ENCODE measurements at places on chromosomes 12 and 14.

- DNase-seq, result no peak
Observed at GRCh38 chr14:36507847-36508417, 12.1 kb downstream of the NKX2-1 start.

- DNase-seq, result no peak
Observed at GRCh38 chr12:4275870-4276301, 2.3 kb downstream of the CCND2 start.

DNA sequence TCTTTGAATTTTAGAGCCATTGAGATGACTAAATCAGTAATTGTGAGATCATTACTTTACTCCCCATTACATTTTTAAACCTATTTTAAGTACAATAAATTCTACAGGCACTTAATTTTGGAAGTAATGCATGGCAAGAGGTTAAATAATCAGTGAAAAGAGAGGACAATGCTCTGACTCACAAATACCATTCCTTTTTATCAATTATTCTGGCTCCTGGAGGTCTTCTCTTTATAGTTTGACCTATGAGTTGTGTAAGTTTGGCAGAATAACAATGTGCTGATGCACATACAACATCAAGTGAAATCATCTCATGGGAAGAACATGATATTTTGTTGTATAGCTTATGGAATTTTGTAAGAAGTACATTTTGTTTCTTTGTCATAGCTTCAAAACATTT, 166.7 kb downstream of the TMTC3 start:
- no peak for DNase-seq

- no peak for DNase-seq
Observed at GRCh38 chr12:40971911-40972310, 216.2 kb upstream of the PDZRN4 start.

DNA sequence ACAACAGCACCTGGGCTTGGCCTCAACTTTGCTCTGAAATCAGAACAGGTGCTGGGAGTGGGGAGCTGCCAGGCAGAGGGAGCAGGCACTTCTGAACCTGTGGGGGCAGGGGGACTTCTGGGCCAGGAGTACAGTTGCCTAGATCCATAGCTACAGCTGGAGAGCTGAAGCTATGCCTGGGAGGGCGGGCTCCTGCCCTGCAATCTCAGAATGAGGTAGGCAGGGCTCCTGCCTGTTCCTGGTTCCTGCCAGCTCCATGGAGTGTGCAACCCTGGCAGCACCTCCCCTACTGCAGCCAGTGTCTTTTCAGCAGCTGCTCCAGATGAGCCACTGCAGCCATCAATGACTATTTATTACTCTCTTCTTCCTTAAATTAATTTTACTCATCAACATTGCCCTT, 62.1 kb upstream of the NAV3 start:
- no peak for DNase-seq

- no peak for DNase-seq
Observed at GRCh38 chr12:1845427-1845826, 25.1 kb downstream of the LRTM2 start.

DNA sequence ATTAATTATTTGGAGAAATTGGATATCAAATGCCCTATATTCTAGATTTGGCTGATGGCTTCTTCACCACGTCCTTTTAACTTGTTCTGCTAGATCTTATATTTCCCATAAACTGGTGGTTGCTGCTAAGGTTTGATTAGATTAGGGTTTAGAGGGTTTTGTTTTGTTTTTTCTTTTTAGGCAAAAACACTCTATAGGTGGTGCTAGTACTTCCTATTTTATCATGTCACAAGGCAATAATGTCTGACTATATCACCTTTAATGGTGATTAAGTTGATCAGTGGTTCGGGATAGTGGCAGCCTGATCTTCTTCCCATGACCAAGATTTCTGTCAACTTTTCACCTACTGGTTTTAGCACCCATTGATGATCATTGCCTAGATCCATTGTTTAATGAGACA, 455.1 kb downstream of the RAD51B start:
- no peak for DNase-seq

DNA sequence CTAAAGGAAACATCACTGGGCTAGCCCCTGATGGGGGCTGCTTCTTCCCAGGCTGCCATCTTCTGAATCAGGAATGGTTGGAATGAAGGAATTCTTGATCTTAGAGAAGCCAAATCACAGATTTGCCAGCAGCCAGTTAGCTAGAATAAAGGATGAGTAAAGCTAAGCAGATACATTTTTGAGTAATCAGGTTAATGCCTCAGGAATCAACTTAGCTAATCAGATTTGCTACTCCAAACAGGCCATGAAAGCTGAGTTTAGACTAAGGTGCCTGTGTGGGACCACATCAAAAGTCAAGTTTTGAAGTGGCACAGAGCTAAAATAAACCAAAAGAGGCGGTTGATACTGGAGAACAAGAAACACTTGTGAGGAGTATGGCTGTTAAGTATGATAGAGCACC, 28.8 kb upstream of the LMO3 start:
- no peak for DNase-seq

DNA sequence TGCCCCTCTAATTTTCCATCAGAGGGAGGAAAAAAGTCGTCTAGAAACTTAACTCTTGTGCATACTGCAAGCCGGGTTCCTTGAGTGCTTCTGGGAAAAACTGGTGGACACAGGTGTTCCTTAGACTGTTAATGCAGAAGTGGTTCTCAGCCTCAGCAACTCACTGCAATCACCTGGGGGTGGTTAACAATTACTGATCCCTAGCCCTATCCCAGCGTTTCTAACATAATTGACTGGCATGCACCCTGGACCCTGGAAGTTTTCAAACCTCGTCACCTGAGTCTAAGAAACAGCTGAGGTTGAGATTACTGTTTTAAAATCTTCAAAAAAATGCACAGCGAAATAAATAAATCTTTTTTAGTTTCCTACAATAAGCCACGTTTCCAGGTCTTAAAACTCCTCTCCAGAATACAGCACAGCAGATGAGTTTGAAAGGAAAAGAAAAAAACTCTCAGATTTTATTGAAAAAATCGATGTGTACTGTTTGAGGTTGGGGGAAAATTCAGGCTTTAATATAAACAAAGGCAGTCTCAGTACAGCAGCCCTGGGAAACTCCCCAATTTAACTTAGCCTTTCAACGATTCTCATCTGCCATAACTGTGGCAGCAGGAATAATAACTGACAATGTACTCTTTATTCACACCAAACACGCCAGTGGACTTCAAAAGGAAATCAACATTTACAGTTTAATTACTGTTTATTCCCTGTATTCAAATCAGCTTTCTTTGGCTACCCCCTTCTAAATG, 45.4 kb downstream of the PHLDA1 start:
- no peak for DNase-seq

DNA sequence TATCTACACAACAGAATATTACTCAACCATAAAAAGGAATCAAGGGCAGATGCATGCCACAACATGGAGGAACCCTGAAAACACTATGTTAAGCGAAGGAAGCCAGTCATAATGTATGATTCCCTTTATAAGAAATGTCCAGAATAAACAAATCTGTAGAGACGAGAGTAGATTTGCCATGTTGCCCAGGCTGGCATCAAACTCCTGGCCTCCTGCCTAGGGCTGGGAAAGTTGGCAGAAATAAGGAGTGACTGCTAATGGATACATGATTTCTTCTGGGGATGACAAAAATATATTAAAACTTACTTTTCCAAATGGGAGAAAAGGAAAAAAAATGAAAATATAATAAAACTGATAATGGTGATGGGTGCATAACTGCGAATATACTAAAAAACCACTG, 10.9 kb downstream of the CLIP1 start:
- DNase-seq, result no peak

DNA sequence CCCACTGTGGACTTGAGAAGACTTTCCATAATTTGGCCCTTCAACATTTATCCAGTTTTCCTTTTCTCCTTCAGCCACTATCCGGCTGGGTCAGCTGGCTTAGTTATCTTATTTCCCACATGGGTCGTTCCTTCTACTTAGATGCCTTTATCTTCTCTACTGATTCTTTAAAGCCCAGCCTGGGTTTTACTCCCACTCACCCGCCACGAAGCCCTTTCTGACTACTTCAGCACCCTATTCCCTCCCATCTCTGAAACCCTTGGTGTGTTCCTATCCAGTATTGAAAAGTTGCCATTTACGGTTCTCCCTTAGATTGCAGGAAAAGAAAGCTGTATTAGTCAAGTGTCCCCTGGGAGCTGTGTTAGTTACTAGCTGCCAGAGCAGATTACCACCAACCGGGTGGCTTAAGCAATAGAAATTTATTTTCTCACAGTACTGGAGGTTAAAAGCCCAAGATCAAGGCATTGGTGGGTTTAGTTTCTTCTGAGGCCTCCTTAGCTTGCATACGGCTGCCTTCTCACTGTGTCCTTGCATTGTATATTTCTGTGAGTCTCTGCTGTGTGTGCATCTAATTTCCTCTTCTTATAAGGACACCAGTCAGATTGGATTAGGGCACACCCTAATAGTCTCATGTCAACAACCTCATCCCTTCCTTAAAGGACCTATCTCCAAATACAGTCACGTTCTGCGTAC, 105.5 kb downstream of the GPATCH2L start:
- no peak for DNase-seq

- no peak for DNase-seq
Observed at GRCh38 chr12:50887191-50887590, 44.5 kb downstream of the TMPRSS12 start.

DNA sequence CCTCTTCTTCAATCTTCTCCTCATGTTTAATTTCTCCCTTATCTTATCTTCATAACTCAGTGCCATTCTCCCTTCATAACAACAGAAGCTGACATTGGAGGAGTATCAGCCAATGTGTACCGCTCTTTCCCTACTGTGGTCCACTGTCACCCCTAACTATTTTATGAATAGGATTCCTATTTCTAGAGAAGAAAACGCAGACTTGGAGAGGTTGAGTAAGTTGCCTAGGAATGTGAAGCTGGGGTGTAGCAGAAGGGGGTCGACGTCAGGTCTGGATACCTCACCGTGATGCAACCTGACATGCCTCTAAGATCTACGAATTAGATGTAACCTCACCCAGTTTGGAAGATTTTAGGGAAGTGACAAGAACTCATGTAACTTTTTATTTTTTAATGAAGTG, 17.1 kb downstream of the LMO3 start:
- DNase-seq, result no peak

GRCh38 chr14:33993246-33993645, 42.4 kb upstream of the EGLN3 start:
- DNase-seq, result no peak

GRCh38 chr14:34222122-34222521, 239.9 kb downstream of the SPTSSA start:
- DNase-seq, result no peak

DNA sequence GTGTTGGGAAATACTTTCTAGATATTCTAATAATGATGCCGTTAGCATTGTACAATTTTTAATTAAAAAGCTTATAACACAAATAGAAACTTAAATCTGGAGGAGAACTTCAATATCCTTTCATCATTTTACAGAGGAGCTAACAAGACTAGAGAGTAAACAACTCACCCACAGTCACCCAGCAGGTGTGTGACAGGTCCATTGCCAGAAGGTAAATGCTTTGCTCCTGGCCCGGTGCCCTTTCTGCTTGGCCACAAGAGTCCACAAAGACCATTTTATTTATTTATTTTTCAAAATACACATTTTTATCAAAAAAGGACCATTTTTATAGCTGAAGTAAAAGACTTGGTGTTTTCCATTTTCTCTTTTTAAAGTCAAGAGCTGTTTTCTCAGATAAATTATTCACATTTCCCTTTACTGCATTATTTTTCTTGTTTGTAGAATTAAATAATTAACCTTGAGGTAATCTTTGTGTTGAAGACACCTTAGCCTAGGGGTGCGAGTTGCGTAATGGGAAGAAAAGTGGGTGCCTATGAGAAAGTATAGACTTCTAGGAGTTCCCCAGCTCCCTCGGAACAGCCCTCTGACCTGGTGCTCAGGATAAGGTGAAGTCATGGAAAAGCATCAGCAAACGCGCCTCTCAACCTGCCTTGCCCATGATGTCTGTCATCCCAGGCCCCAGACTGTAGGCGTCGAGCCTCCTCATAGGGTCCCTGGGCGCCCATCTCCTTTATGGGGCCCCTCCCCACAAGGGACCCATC, 26.3 kb upstream of the AMIGO2 start:
- no peak for DNase-seq

DNA sequence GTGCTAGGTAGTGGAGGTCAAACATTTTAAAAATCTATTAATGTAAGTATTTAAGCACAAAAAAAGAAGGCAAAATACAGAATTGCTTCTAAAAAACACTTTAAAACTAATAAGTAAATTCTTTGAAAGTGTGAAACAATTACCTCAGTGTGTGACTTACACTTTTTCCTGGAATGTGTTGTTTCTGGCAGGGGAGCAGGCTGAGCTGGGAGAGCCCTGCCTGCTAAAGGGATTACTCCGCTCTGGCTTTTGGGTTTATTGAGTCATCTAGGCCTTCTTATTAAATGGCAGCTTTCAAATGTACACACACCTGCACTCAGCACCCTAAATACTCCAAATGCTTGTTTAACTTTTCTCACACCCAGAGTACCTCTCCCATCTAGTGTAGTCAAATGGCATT, 279.8 kb downstream of the AKAP6 start:
- no peak for DNase-seq
